ENCODE measurements at places on chromosomes 12 and 14.

GRCh38 chr12:25123126-25123525 lies 71.8 kb downstream of the DNAI7 start:
- DNase-seq: no peak

DNA sequence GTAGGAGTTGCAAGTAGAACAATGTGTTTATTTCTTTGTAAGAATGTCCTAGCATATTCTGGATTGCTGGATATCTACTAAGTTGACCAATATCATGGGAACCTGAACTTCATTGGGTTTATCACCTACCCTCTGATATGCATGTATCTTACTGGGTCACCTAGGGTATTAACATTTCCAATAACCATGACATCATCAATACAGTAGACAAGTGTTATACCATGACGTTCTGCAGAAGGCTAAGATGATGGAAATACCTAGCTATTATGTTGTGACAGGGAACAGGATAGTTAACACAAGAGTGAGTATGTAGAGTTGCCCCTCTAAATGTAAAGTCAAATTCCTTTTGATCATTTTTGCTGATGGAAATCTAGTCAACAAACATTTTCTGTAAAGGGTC lies 26.0 kb downstream of the GPR65 start:
- no peak for DNase-seq

- DNase-seq: no peak
Observed at GRCh38 chr14:100593751-100594624, 6.8 kb upstream of the BEGAIN start.

GRCh38 chr12:65430571-65431306 lies 152.3 kb downstream of the MSRB3 start:
- DNase-seq: peak; percentile 67

- DNase-seq: no peak
Observed at GRCh38 chr12:85006206-85006605, 29.9 kb downstream of the TSPAN19 start.

DNA sequence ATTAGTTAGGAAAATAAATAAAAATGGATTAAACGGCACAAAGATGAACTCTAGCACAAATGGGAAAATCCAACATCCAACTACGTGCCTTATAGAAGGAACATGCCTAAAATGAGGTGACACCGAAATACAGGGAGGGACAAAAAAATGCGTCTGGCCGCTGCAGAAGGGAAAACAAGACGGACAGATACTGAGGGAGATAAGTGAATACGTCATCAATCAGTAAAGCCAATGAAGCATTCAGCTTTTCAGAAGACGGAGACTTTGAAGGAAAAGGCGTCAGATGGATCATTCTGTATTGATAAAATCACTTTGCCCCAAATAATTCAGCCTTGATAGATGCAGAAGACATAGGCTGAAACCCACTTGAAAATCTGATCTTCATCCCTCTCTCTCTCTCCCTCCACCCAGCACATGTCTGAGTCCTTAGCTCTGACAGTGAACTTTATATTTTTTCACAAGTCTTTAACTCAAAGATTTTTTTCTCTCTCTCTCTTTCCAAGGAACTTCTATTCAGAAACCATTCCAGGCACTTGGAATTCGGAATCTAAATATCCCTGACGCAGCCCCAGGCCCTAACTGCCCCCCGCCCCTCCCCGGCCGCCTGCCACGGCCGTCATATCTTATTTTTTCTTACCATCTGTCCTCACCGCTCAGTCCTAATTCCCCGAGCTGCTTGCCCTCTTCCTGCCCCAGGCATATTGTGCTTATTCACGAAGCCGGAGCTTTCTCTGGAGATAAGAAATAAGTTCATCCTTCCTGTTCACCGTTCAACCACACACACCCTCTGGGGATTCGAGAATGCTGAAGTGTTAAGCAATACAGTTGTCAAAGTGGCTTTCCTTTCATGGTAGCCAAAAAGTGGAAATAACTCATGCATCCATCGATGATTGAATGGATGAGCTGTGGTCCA lies 35.5 kb upstream of the RFLNA start:
- no peak for DNase-seq

DNA sequence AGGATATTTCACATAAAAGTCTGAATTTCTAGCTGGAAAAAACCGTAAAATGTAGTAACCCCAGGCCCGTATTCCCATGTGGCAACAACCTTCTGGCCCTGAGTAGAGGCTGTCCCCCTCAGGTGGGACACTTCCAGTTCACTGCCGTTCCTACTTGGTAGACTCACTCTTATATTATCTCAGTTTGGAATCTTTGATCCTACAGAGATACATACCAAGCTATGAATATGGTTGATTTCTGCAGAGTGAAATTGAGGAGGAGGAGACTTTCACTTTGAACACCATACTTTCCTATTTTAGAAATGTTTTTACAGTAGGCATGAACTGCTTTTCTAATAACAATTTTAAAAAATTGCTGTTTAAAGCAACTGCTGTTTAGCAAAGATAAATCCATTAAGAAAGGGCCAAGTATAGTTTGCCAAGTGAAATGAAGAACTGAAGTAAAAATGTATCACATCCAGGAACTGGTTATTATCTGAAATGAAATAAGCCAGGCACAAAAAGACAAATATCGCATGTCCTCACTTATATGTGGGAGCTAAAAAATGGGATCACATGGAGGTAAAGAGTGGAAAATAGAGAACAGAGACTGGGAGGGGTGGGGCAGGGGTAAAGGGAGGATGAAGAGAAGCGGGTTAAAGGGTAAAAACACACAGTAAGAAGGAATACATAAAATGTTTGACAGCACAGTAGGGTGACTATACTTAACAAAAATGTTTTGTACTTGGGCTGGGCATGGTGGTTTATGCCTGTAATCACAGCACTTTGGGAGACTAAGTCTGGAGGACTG lies 92.8 kb upstream of the METAP2 start:
- no peak for DNase-seq

DNA sequence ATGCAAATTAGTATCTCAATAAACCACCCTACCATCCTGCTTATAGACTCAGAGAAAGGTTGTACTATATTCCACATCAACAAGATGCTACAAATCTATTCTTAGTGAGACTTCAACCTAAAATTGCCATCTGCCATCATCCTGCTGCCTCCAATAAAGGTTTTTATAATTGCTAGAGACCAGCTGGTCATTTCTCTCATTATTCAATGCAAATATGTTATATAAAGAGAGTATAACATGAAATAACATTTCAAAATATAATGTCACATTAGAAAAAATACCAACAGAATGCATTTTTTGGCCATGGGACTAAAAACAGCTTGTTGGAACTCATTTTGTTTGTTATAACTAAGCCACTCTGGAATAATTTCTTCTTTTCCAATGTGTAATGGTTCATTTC lies 247.3 kb downstream of the LRIG3 start:
- DNase-seq: no peak

GRCh38 chr14:95495538-95496025 lies 20.9 kb downstream of the SYNE3 start:
- DNase-seq: no peak

- no peak for DNase-seq
Observed at GRCh38 chr12:26428420-26428819, 233.0 kb downstream of the SSPN start.

GRCh38 chr12:27766587-27766986 lies 13.4 kb upstream of the KLHL42 start:
- DNase-seq: no peak

DNA sequence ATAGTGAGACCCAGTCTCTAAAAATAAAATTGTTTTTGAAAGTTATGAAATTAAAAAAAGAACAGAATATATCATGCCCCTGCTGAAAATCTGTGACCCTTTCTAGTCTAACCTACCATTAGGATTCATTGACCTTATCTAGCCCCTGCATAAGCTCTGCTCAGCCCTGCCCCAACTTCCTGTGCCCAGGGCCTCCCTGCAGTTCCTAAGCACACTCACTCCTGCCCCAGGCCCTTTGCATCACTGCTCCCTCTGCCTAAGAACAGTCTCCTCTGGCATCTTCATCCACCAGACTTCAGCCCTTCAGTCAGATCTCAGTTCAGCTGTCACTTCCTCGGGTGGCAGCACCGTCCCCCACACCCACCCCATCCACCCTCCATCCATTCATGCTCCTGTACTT lies 55.4 kb downstream of the SCARB1 start:
- no peak for DNase-seq

DNA sequence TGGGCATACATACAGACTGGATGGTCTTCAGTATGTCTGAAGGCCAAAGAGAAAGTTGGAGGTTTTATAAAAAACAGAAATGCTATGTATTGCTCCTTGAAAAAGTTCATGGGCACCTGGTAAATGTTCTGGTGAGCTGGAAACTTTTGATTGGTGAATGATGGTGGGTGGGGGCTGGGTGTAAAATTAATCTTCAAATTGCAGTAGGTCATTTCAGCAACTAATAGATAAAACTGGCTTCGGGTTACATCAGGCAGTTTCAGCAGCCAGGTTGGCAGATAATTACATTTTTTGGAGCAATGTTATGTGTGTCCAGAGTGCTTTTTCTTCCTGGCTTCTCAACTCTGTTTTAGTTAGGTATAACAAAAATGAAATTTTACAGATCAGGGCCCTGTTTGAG lies 35.3 kb downstream of the SDR9C7 start:
- no peak for DNase-seq

DNA sequence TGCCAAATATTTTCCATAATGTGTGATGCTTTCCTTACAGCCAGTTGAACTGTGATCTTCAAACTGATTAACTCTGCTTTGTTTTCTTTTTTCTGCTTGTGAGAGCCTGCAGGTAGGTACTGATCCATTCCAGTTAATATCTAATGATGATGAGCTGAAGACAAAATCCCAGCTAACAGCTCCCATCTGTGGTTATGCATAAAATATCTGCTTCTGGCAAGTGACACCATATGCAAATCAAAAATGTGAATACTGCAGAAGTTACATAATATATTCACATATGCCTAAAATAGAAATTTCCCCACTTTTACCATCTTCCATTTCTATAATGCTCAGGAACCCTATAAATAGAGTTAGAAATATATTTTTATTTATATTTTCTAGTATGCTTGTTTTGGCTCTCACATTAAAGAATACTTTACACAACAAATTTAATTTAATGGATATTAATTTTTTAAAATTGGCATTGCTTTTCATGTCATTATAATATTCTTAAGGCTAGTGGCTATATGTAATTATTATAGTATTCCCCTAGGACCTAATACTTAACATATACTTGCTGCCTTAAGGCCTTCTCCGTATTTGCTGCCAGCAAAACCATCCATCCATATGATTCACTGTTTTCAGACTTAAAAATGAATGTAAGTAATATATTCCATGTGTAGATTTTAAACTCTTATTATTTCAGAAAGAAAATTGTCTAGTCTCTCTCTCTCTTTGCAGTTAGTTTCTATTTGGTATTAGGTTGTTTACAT lies 83.8 kb downstream of the CCER1 start:
- DNase-seq: no peak
